ENCODE measurements at places on chromosomes 13 and 19.
A peak's percentile ranks its signal among the peaks of the same experiment; 100 is the strongest.

DNA sequence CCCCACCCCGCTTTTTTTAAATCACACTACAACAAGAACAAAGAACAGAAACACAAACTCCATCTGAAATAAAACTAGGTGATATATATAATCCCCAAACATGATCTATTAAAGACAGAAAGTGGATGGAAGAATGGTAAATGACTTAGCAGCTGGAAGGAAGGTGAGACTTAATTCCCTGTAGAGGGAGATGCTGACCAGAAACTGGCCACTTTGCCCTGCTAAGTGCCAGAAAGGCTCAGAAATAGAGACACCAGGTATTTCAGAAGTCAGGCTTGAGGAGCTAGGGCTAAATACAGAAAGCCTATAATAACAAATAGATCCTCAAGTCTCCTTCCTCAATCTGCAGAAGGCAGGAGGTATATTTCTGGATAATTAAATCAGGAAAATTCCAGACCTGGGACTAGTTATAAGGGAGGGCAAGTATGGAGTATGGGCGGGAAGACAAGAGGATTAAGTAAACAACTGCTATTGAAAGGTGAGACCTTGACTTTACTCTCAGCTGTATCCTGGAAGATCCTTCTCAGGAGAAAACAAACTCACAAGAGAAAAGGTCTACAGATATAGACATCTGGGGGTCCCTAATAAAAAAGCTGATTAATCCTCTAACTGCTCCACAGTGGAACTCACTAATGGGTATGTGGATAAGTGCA lies 32.2 kb downstream of the MTRF1 start:
- no peak for DNase-seq

DNA sequence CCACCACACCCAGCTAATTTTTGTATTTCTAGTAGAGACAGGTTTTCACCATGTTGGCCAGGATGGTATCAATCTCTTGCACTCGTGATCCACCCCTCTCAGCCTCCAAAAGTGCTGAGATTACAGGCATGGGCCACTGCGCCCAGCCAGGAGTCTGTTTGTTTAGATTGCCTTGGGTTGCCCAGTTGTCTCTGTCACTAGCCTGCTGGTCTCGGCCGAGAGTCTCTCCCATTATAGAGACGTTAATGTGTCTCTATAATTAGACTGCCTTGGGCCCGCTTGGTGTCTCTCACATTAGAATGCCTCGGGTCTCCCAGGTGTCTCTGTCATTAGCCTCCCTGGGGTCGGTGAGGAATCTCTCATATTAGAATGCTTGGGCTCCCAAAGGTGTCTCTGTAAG lies 1533.6 kb downstream of the UQCRFS1 start:
- DNase-seq, result no peak

DNA sequence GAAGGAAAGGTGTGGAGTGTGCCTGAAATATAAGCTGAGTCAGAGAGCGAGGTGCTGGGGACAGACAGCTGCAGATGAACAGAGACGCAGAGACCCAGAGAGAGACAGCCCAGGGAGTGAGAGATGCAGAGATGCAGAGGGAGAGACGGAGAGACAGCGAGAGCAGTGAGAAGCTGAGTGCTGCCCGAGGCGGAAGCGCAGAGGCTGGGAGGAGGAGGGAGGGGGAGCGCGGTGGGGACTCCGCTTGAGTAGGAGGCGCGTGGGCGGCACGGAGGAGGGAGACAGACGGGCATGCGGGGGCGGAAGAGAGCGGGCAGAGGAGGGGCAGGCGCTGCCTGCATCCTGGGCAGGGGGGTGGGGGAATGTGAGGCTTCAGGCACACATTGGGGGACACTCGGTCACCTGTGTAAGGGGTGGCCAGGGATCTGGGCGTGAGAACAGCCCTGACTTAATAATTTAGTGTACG lies 25.7 kb downstream of the SLC8A2 start:
- DNase-seq, result no peak

GRCh38 chr19:4369109-4369887 lies 25.9 kb downstream of the MPND start:
- peak; percentile 92 for DNase-seq

GRCh38 chr19:4414800-4415321 lies 12.4 kb downstream of the CHAF1A start:
- DNase-seq, result no peak

DNA sequence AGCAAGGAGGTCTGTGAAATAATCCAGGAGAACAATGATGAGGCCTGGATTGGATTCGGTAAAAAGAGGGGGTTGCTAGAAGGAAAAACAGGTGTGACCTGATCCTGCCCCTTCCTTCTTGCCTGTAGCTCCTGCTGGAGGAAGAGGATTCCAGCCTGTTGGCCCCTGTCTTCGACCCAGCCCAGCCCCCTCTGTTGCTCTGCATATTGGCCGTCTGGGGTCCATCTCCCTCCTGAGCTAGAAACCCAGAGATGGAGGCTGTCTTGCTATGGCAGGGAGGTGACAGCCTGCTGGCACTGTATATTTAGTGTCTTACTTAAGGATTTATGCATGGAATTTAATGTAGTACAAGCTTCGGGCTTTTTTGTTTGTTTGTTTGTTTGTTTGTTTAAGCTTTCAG lies 6.6 kb downstream of the DMRTC2 start:
- DNase-seq, result no peak

- DNase-seq, result no peak
Observed at GRCh38 chr13:40518481-40518882, 148.0 kb downstream of the FOXO1 start.

DNA sequence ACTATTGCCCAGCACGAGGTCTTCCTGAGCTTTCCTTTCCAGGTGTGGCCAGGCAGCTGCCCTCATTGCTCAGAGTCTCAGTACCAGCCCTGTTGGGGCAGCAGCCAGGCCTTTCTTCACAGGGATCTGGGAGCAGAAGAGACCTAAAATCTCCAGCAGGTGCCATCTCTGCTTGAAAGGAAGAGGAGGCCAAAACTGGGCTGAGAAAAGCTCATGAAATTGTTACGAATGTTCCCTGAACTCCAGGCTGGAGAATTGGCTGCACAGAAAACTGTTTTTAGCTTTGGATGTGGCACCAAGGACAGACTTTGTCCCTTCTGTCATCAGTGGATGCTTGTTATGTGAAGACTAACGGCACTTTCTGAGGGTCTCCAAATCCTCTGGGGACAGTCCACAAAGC lies 8.7 kb upstream of the PEPD start:
- no peak for DNase-seq

- peak; percentile 12 for DNase-seq
Observed at GRCh38 chr13:91647361-91647990, 249.1 kb downstream of the GPC5 start.

GRCh38 chr13:51501592-51502152 lies 48.8 kb upstream of the INTS6 start:
- no peak for DNase-seq

DNA sequence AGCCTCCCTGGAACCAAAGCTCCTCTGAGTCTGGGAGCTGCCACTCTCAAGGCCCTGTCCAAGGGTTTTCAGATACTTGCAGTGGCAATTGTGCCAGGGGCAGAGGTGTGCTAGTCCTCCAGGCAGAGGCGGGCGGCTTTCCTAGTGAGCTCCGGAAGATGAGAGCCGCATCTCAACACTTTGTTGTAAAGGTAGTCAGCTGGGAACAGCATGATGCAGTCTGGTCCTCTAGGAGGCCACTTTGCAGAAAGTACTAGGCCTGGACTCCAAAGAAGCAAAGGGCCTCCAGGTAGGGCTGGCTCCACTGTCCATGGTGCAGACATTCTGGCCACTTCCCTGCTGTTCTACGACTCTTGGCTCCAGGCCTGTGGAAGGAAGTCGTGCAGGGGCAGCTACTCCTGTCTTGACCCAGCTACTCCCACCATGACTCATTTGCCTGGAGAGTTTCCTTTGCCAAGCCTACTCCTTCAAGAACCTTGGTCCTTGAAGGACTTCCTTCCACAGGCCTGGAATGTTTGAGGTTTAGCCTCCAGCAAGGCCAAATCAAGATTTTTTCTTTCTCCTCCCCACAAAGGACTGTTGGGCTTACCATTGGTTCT lies 9.9 kb upstream of the ZNF536 start:
- DNase-seq, result no peak

- no peak for DNase-seq
Observed at GRCh38 chr19:10209315-10209714, 14.6 kb upstream of the DNMT1 start.

DNA sequence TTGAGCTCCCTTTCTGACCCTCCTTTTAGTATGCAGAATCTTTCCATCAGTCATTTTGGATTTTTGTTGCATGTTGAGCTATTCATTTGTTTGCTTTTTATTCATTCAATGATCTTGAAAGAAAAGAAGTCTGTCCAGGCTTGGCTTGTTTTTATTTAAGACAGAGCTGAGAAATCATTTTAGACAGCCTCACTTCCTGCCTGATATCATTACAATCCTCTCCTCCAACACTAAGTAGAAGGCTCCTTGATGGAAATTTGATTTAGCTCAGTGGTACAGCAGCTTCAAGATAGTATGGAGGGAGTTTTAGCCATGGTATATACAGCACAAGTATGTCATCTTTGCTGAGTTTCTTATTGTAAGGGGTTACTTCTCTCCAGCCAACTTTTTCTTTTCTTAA lies 28.4 kb downstream of the MBNL2 start:
- DNase-seq, result no peak

GRCh38 chr19:23762884-23763711 lies 4.4 kb upstream of the ZNF681 start:
- peak; percentile 96 for DNase-seq

DNA sequence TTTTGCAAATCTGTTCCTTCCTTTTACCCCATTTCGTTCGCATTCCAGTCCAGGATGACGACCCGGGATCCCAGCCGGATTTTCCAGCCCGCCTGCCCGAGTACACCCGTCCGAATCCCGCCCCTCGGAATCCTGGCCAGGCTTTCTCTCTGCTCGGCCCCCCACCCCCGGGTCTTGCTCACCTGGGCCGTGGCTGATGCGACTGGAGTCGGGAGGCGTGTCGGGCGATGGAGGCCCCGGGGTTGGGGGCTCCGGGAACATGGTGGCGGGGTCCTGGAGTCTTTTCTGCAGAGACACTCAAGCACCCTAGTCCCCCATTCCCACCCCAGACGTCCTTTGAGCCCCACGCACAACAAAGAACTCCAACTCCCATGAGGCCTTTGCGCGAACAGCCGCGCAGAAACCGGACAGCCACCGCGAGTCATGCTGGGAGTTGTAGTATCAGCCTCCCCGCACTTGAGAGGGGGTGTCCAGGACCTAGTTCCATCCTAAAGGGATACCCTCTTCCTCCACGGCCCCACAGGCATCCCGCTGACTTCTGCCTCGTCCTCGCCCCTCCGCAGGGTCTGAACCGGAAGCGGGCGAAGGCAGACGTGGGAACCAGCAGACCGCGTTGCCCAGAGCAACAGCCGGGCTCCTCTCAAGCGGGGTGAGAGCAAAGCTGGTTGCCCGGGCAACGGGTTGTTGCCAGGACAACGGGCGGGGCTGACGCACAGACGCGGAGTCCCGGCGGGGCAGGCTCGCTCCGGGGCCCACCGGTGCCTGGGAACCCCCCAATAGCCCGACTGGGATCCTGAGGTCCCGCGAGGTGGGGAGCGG lies 1.1 kb downstream of the SYT5 start:
- peak; percentile 85 for DNase-seq

GRCh38 chr13:29911781-29912418 lies 61.5 kb upstream of the UBL3 start:
- DNase-seq, result no peak

DNA sequence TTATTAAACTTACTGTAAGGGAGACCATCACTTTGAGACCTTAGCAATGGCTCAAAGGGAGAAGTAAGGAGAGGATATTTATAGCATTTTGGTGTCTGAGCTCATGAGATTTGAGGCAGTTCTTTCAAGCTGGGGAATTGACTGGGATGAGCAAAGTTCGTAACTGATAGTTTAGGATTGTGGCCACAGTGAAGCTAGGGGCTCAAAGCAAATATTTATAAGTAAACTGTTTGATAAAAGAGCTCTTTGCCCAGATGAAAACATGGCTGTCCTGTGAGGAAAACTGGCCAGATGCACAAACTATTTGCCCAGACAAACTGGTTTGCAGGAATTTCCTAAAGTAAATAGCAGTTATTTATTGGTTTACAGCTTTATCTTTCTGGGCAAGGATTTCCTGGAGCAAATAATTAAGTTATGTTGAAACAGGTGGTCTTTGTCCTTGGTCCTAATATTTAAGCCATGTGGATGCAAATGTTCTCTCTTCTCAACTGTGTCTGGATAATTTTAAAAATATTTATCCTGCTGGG lies 59.7 kb upstream of the TMTC4 start:
- DNase-seq, result no peak

GRCh38 chr19:1492474-1493006 lies 1.6 kb downstream of the REEP6 start:
- no peak for DNase-seq

DNA sequence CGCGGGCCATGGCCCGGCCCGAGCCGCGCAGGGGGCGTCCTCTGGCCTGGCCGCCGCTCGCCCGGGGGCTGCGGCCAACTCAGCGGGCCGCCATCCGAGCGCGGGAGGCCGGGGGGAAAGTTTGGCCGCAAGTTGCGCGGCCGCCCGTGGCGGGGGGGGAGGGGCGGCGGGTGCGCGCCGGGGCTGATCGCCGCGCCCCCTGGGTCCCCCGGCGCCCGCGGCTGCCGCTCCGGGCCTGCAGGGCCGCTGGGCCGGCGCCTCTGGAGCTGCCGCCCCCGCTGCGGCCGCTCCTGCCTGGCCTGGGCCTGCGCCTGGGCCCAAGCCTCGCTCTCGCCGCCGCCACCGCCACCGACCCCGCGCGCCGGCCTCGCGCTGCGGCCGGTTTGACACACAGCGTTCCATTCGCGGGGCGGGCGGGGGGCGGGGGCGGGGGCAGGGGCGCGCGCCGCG lies at the start of gene NR2F6:
TSS of gene NR2F6 (minus strand) at position 385 of the 450 bp plus-strand sequence. CDS start 699 bp downstream, outside the sequence.
- no peak for DNase-seq

DNA sequence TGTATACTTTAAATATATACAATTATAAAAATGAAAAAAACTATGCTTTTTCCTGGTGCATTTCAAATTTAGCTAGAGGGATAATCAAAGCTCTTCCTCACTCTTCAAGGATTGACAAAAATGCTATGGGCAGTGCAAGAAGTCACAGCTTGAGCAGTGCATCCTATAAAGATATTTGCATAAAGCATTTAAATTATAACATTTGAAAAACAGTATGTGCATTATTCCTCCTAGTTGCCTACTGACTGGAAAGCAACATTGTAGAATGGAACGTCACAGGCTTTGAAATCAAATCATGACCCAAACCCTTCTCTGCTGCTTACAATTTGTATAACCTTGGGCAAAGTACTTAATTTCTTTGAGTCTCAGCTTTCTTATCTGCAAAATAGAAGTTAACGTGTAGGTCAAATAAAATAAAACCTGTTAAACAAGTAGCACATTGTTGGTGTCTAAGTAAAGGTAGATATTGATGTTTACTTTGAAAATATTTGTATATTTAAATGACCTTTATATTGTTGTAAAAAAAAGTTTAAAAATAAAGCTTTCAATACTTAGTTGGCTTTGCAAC lies 9.2 kb upstream of the KLHL1 start:
- no peak for DNase-seq
